ENCODE measurements at places on chromosomes 3 and 15.

GRCh38 chr3:24828551-24828950, 333.9 kb upstream of the THRB start:
- no peak for DNase-seq

- no peak for DNase-seq
These were observed 77.1 kb upstream of the CACNA2D3 start for GRCh38 chr3:54045061-54045815.

DNA sequence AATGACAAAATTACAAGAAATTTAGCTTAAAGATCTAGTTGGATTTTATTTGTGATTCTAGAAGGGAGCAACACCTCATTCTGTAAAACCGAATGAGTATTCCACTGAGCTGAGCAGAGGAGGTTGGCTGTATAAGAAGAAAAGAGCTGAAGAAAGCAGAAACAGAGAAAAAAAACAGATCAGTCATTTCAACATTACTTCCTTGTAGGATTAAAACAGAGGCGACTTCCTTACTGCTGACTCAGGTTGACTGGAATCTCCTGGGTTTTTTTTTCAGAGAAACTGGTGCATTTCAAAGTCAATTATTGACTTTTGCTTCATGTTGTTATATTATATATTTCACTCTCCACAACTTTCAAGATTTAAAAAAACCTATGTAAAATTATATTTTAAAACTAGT, 368.1 kb upstream of the UBE2E2 start:
- no peak for DNase-seq

DNA sequence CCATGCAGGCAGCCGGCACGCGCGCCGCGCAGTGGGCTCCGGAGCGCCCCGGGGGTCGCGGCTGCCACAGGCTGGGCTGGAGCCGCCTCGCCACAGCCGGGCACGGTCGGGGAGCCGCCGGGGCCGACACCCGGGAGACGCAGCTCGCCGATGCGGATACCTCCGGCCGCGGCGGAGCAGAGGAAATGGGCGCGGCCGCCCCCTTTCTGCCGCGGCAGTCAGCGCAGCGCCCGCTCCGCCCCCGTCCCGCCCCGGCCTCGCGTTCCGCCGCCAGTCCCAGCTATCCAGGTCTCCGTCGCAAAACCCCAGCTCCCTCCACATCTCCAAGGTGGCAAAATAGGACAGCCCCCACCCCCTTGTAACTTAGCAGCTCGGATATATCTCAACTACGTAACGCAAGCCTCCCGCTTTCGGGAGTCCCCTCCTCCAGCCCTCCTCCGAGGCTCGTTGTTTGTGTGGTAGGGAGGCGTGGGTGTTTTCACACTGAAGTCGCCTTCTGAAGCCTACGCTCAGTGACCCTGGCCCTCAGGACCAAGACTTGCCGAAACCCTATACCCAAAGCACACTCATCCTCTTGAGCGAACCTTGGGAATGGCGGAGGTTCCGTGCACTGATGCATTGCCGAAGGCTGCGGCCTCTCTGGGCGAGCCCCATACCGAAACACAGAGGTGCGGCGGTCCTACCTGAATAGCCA, at the start of gene SH3BP5:
TSS of gene SH3BP5 (minus strand) at position 182 of the 694 bp plus-strand sequence. CDS start at position 4, 178 bp downstream.
- peak; percentile 44 for DNase-seq

DNA sequence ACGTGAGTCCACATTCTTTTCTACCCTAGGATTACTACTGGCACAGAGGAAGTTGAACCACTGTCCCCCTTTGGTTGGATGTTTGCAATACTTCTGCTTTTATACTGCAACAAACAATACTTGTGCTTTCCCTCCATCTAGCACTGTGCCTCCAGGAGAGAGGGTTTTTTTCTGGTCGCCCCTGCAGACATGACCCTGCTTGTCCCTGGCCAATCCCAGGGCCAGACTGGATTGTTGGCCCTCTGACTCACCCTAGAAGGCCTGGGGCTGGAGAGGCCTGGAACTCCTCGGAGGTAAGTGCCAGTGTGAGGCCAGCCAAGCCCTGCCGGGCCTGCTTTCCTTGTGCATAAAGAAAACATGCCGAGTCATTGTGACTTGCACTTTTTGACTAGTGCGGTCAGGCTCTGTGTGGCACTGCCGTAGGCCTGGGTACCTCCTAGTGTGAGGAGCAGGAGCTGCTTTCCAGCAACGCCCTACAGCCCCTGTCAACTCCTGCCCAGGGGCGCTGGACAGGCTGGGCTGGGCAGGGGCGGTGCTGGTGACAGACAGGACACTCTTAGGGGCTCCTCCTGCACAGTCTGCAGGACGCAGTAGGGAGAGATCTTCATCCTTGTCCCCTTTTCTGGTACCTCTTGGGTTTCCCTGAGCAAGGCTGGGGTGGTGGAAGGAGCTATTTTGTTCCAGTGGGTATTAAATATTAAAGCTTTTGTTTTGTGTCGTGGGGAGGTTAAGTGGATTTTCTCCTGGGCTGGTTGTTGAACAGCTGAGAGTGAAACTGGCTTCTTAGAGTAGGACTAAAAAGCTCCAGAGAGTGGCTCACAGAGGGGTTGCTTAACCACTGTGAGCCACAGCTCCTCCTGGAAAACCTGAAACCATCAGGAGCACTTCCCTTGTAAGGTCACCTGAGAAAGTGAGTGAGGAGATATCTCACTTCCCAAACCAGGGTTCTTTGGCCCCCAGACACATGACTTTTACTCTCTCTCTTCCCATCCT, 14.4 kb upstream of the TKT start:
- DNase-seq: peak; percentile 99

- no peak for DNase-seq
These were observed 680.6 kb downstream of the SQOR start for GRCh38 chr15:46315434-46315833.

All from NCI-H460 (cell line).